ENCODE measurements at places on chromosomes 13 and 19.

DNA sequence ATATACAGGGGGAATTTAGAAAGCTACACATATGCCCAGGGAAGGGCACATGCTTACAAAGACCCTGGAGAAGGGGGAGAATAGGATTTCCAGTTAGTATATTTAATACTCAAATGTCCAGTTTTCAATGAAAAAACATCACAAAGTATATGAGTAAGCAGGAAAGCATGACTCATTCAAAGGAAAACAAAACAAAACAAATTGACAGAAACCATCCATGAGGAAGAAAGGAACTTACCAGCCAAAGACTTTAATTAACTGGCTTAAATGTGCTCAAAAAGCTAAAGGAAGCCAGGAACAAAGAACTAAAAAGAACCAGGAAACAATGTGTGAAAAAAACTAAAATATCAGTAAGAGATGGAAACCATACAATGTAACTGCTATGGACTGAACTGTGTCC, 716.2 kb upstream of the ARGLU1 start:
- no peak for DNase-seq

- no peak for DNase-seq
These were observed 10.2 kb downstream of the UTP14C start for GRCh38 chr13:52034616-52035226.

DNA sequence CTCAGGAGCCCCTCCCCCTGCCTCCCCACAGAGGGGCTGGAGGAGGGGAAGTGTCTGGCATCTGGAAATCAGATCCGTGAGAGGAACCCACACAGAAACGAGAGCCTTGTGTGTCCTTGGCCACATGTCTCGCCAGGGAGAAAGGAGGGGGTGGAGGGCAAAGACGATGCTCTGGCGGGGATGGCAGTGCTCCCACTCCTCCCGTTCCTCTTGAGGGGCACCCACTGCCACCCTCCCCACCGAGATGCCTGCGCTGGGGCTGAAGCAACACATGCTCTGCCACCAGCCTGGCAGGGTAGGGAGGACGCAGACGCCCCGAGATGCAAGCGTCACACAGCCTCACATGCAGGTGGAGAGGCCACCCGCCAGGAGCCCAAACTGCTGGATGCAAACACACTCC, 2.8 kb downstream of the ADGRL1 start:
- no peak for DNase-seq

DNA sequence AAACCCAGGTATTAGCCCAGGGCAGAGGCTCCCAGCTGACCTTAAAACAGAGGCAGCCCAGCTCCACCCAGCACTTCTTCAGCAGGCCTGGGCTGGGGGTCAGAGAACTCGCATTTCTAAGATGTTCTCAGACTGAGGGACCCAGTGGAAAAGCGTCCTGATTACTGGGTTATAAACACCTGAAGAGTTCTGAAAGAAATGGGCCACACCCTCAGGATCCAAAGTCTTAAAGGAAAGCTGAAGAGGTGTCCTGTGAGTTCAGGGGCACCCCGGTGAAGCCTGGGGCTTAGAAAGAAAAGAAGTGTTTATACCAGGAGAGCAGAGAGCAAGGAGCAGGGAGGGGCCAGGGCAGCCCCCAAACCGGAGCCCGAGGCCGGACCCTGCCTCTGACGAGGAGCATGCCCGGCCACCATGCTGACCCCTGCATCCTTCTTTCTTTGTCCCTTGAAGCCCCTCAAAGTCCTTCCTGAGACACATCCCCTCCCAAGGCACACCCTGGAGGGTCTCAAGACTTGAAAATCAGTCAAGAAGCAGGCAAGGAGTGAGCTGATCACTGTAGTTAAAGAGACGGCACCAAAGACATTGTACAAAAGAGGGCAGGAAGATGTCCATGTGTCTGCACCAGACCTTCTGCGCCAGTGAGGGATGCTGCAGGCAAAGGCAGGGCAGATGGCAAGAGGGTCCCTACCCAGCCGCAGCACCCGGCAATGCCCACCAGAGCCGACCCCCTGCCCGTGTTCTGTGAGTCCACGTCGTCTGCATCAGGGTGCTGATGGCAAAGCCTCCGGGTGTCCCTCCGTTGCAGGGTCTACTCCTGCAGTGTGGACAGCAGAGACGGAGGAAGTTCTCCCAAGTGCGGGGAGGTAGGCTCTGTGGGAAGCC, 10.6 kb upstream of the RAB20 start:
- DNase-seq, result no peak

- DNase-seq, result no peak
These were observed 2345.2 kb downstream of the PCDH9 start for GRCh38 chr13:64884976-64885375.

DNA sequence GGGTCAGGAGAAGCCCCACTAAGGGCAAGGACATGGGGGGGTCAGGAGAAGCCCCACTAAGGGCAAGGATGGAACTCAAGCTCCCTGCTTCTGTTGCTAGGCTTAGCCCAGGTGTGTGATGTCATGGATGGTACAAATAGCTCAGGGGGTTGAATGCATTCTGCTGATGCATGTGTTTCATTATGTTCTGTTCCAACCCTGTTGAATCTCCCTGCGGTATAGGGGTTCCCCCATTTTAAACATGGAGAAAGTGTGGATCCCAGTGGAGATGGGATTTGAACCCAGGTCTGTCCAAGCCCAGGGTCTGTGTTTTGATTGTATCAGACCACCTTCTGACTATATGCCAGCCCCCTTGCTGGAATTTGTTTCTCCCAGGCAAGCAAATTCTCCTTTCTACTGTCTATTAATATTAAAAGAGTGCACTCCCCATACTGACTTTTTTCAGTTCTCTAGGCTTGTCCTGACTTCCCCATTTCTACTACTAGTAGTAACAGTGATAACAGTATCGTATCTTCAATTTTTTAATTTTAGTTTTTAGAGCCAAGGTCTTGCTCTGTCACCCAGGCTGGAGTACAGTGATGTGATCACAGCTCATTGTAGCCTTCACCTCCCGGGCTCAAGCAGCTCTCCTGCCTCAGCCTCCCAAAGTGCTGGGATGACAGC, 6.7 kb downstream of the ZNF865 start:
- no peak for DNase-seq

DNA sequence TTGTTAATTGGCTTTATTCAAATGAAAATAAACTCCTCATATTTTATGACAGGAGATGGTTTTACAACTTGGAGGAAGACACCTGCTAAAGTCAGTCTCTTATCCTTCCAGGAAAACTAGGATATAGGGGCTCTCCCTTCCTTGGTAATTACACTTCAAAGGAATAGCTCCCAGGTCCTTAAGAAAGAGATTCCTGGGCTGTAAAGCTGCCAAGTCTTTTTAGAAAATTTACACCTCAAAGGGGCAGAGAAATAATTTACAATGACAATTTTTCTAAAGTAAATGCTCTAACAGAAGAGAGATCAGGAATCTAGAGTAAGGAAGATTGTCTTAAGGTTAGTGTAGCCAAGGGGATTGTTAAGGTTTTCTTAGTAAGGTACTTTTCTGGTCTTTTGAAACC, 1359.0 kb downstream of the OLFM4 start:
- no peak for DNase-seq

GRCh38 chr19:14540741-14541525, 11.5 kb downstream of the TECR start:
- DNase-seq, result no peak

DNA sequence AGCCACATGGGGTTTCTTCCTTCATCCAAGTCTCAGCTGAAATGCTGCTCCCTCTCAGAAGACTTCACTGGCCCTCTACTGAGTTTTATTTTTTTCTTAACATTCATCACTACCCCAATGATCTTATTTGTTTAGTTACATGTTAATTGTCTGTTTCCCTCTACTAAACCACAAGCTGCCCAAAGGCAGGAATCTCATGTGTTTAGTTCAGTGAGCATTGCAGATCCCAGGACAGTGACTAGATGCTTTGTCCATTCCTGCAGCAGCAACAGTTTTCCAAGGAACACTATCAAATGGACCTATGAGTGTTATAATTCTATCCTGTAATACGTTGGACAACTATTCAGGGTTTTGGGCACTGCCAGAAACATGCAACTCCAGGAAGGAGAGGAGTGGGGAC, 93.1 kb downstream of the RNASEH2B start:
- no peak for DNase-seq

GRCh38 chr19:2199215-2199614, 35.5 kb downstream of the DOT1L start:
- no peak for DNase-seq

DNA sequence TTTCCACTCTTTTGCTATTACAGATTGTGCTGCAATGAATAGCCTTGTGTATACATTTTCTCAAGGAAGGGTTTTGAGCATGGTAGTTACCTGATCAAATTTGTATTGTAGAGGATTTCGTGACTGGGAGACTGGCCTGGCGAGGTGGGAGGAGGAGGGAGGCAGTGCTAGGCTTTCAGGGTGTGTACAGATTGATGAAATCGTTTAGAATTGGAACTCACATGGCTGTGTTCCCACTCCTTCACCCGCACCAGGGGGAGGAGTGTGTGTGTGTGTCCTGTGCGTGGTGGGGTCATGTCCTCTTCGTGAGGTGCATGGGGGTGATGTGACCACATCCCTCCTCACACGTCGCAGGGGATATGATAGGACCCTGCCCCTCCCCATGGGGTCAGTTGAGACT, 8.3 kb downstream of the PGLYRP1 start:
- DNase-seq, result no peak

GRCh38 chr13:32323912-32324311, 8.6 kb downstream of the BRCA2 start:
- DNase-seq, result no peak

DNA sequence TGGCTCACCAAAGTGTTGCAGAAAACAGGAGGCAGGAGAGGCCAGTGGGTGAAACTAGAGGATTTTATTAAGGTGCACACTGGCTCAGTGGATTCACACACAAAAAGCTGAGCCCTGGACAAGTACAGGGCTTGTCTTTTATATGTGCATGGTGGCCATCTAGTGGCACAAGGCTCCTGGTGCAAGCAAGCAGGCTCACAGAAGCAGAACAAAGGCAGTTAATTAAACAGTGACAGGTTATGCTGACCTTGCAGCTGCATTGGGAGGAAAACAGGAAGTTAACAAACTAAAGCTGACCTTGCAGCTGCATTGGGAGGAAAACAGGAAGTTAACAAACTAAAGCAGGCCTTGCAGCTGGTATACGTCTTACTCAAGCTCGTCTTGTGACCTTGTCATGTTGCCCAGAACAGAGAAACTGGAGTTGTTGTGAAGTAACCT, 65.3 kb upstream of the ZNF681 start:
- DNase-seq, result no peak

All from posterior cingulate gyrus (tissue), 11 donors.